ENCODE measurements at places on chromosomes 4 and X.

- DNase-seq = no peak
Observed at GRCh38 chr4:8552581-8553205, 27.5 kb upstream of the GPR78 start.

DNA sequence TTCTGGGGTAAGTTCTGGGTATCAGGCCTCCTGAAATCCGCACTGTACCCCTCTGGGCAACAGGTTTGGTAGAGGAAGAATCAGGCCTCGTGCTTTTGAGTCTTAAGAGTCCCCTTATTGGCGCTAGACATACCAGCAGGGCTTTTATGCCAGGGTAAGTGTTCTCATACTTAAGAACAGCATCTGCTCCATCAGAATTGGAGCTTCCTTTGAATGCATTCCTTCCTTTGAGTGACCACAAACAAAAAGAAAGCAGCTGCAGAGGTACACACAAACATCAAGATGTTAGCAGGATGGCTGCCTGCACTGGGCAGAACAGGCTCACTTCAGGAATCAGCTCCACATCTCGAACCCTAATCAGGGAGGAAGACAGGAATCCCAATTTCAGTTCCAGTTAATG lies 156.8 kb downstream of the MGST2 start:
- DNase-seq = no peak

GRCh38 chrX:50152456-50152855 lies 48.4 kb downstream of the AKAP4 start:
- no peak for DNase-seq

DNA sequence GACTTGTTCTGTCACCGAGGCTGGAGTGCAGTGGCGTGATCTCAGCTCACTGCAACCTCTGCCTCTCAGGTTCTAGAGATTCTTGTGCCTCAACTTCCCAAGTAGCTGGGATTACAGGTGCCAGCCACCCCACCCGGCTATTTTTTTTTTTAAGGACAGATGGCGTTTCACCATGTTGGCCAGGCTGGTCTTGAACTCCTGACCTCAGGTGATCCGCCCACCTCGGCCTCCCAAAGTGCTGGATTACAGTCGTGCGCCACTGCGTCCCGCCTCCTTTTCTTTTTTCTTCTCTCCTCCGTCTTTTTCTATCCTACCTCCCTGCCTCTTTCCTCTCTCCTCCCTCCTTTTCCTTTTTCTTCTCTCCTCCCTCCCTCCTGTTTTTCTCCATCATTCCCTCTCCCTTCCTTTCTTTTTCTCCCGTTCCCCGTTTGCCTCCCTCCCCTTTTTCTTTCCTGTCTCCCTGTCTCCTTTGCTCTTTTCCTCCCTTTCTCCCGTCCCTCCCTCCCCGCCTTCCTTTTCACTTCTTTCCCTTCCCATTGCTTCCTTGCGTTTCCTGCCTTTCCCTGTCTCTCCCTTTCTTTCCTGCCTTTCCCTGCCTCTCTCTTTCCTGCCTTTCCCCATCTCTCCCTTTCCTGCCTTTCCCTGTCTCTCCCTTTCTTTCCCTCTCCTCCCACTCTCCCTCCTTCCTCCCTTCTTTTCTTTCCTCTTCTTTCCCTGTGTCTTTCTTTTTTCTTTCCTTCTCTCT lies 2.1 kb upstream of the SLC25A6 start:
- DNase-seq = no peak

DNA sequence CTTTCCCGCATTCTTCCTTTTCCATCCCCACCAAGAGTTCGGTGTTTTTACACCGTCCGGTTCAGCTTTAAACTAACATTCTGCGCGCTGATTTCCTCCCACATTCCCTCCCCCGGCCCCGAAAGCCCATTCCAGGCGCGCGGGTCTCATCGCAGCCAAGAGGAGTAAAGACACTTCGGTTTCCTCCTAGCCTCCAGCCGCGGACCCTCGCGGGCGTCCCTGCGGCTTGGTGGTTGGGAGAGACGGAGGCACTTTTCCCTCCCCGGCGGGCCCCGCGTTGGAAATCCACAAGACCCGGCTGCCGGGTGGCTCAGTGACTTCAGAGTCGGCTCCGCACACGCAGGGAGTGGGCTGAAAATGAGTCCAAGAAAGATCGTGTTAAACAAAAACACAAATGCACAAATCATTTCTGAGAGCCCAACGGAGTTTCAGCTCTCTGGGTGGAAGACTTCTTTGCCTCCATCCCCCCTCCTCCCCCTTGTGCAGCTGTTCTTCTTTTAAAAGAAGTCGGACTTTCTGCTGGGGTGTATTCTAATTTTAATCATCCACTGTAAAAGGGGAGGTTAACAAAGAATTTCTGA lies 2.0 kb upstream of the ARX start:
- no peak for DNase-seq

DNA sequence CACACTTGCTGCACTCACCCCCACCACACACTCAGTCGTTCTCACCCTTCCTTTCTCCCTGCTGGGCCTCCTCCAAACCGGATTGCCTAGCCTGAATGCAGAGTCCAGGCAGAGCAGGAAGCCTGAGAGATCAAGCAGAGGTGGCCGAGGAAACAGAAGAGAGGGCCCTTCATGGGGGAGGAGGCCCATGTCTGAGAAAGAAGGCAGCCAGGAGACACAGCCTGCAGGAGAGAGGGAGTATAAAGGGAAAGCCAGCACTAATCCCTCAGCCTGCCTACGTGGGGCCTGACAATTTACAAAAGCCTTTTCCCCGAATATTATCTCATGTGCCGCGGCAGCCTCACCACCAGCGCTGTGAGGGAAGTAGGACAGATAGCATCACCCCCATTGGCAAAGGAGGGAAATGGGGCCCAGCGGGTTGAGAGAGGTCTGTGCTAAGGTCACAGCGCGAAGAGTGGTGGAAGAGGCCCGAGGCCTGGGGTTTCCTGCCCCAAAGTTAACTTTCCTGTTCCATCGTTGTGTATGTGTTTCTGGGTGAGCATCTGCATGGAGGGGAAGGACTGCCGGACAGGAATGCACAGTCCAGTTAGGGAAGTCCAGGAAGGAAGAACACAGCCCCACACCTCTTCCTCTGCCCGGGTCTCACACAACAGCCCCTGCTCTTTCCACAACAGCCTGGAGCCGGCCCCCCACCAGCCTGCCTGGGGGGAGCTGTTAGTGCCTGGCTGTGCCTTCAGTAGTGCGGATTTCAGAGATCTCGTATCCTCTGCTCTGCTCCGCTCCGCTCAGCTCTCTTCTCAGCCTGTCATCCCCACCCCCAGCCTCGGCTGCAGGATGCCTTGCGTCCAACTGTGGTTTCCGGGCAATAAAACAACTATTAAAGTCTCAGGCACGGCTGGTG lies 50.9 kb upstream of the BCOR start:
- DNase-seq = no peak

- peak; percentile 68 for DNase-seq
Observed at GRCh38 chr4:119041951-119042560, 93.6 kb upstream of the MYOZ2 start.

DNA sequence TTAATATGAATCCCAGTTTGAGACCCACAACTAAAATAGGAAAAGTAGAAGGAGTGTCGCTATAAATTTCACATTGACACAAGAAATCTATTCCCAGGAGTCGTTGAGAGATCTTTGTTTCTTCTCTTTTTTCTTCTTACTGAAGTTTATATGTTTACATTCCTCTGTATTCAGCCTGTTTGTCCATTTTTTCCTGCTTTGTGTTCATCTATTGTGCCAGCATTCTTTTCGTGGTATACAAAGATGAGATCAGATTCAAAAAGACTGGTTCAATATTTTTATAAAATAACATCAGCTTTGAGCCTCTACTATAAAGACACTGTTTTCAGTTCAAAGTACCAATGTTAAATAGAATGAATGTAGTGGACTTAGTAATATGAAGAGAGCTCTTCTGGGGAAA lies 95.4 kb upstream of the MYOZ2 start:
- no peak for DNase-seq

GRCh38 chr4:932713-933070 lies 432 bp downstream of the TMEM175 start:
- no peak for DNase-seq

DNA sequence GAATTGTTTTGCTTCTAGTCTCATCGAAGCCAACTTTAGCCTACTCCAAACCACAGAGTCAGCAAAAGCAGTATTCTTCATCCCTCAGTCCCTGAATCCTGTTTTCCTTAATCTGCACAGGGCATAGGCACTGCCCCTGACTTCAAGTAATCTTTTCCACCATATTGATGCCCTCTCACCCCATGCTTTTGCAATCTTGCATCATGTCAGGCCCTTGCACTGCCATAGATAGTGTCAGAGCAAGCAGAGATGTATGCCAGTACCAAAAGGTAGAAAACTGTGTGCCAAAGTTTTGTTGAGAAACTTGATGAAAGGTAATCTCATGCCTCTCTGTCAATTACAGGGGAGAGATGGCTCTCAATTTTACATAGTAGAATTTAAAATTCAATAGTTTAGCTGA lies 131.1 kb downstream of the CFAP299 start:
- no peak for DNase-seq

- DNase-seq = no peak
Observed at GRCh38 chrX:28835991-28836390, 248.7 kb downstream of the IL1RAPL1 start.

- no peak for DNase-seq
Observed at GRCh38 chrX:15515931-15516330, 15.3 kb downstream of the BMX start.

DNA sequence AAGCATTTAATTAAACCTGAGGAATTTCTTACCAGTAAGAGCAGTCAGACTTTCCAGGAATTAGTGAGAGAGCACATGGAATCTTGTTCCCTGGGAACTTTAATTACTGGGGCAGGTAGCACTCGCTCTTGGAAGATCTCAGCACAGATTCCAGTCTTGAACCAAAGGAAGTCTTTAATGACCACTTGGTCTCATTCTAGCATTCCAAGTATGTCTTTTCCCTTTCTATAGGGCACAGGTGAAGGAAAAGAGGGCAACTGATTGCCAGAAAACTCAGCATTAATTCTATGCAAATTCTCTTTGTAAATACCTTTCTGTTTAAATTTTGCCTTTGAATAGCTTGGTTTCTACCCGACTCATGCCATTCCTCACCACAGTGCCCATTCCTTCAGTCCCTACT lies 236.6 kb downstream of the LDB2 start:
- no peak for DNase-seq

GRCh38 chr4:185276036-185276435 lies 66.6 kb downstream of the SNX25 start:
- no peak for DNase-seq

GRCh38 chr4:139279760-139280620 lies at the start of gene MGARP:
MGARP (minus strand) TSS chr4:139280225; CDS start chr4:139280158, 67 bp downstream.
- DNase-seq = no peak

GRCh38 chr4:186820391-186820891 lies 96.8 kb upstream of the FAT1 start:
- no peak for DNase-seq

- no peak for DNase-seq
Observed at GRCh38 chr4:142331132-142331531, 515.0 kb downstream of the INPP4B start.

DNA sequence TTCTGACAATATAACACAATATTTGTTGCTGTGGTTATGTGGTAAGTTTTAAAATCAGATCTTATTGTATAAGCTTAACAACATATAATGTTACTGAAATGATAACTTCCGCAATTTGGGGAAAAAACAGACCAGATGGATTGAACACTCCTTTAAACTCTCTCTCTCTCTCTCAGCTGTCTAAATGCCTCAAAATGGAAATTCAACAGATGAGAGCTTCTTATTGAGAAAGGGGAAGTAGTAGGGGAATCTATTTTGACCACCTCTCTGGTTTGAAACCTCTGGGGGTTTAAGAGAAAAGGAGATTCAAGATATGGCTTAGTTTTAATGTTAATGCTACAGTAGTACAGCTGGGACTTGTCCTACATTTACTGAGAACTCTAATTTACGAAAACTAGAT lies 40.3 kb downstream of the DMD start:
- no peak for DNase-seq

- DNase-seq = no peak
Observed at GRCh38 chr4:2767046-2767704, 11.0 kb upstream of the TNIP2 start.

GRCh38 chr4:184938871-184939270 lies 79.4 kb upstream of the HELT start:
- no peak for DNase-seq
